ENCODE measurements at places on chromosomes 7 and 10.

GRCh38 chr10:63208986-63209385 is 75.9 kb downstream of the NRBF2 start:
- DNase-seq = no peak

- no peak for DNase-seq
Measured at GRCh38 chr7:135729230-135729629, 1.2 kb upstream of the SLC13A4 start.

DNA sequence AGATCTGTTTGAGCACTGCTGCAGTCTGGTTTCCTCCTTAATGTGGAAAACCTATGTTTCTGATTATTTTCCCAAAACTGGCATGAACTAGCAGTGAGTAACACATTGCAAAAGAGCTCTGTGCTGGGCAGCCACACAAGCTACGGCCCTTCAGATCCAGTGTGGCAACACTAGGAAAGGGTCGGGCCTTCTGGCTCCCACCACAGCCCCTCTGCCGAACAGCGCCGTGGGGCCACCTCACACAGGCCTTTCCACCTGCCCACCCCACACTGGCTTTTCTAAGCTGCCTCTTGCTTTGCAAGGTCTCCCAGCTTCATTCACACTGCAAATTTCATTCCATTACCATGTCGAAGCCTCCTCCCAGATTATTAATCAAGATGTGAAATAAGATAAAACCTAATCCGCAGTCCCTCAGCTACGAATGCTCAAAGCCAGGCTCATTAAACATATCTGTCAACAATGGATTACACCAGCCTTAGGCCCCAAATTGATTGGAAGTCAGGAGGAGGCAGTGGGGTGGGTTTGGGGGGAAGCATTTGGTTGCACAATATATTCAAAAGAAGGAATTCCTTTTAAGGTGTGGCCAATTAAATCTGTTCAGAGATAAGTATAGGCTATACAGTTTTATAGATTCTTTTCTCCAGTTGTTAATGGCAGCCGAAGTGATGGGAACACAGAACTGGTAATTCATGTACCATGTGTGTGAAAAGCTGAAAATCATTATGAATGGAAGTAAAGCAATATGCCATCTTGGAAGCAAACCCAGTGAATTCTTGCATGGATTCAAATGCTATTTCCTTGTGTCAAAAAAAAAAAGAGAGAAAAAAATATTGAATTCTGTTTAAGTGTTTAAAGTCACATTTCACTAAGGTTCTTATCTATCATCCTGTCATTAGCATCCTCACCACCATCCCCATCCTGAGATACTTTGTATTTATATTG is 223.7 kb downstream of the MTERF1 start:
- no peak for DNase-seq

DNA sequence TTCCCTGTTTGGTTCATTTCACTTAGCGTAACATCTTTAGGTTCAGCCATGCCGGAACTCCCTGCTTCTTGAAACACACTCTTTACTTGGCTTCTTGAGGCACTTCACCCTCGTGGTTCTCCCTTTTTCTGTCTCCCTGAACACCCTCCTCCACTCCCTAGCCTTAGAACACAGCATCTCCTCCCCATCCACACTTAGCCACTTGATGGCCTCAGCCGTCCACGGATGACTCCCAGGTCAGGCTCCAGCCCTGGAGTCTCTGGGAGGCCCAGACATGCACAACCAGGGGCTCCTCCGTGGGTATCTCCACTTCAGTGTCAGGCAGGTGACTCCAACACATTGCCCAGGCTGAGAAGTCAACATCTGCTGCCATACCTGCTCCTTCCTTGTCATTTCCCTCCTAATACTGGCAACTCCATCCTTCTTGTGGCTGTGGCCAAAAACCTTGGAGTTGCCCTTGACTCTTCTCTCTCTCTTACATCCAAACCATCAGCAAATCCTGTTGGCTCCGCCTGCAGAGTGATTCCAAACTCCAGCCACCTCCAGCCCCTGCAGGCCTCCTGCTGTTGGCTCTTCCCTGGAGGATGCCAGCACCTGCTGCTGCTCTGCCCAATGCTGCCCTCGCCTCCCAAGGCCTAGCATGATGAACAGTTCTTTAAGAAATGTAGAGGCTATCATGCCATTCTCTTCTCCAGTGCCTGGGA is 8.4 kb upstream of the INMT start:
- no peak for DNase-seq

GRCh38 chr10:115355162-115355760 is 262.1 kb downstream of the ATRNL1 start:
- DNase-seq = no peak

GRCh38 chr7:35257251-35258124 is 3.6 kb upstream of the TBX20 start:
- DNase-seq = no peak

- no peak for DNase-seq
Measured at GRCh38 chr10:96863922-96864543, 31.9 kb downstream of the LCOR start.

GRCh38 chr10:31897506-31897905 is 31.1 kb downstream of the ARHGAP12 start:
- DNase-seq = no peak

- DNase-seq = no peak
Measured at GRCh38 chr7:157129200-157129599, 9.5 kb upstream of the UBE3C start.

DNA sequence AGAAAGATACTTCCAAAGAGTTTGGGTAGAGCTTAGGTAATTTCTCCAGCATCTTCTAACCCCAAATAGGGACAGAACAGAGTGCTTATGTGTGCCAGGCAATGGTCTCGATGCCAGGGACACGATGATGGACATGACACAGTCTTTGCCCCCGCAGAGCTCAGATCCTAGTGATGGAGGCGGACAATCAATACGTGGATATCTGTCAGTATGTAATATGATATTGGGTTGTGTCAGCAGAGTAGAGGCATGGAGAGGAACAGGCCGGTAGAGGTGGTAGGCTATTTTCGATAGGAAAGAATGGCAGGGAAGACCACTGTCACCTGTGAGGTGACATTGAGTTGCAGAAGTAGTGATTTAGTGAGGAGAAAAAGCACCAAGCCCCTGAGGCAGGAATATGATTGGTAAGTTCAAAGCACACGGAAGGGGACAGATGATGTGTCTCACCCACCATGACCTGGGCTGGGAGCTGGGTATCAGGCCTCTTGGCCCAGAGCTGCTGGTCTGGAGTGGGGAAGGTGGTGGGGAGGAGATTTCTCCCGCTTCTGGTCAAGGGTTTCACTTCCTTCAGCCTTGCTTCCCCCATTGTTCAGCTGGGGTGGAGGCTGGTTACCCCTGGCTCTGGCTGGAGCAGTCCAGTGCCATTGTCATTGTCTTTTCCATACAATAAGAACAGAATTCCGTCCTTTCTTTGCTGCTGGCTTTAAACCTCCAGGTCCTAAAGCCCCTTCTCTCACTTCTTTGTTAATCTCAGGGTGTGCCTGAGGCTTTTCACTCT is 36.0 kb upstream of the SRGN start:
- DNase-seq = no peak

GRCh38 chr7:134695321-134695860 is 48.7 kb downstream of the BPGM start:
- DNase-seq = no peak

DNA sequence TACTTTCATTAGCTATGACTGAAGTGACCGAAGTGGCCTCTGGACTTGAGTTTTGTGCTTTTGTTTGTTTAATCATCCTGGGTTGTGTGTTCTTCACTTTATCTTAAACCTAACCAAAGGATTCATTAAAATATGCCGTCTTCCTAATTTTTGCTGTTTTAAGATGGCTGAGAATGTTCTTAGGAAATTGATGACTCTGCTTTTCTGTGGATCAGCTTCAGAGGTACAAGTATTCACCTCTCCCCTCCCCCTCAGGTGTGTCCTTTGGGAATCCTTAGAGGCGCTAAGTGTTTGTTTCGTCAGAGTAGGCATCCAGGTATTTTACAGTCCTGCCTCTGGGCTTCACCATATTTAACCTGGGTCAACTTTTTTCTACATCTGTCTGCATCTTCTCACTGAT is 1.1 kb downstream of the CCDC126 start:
- DNase-seq = no peak

DNA sequence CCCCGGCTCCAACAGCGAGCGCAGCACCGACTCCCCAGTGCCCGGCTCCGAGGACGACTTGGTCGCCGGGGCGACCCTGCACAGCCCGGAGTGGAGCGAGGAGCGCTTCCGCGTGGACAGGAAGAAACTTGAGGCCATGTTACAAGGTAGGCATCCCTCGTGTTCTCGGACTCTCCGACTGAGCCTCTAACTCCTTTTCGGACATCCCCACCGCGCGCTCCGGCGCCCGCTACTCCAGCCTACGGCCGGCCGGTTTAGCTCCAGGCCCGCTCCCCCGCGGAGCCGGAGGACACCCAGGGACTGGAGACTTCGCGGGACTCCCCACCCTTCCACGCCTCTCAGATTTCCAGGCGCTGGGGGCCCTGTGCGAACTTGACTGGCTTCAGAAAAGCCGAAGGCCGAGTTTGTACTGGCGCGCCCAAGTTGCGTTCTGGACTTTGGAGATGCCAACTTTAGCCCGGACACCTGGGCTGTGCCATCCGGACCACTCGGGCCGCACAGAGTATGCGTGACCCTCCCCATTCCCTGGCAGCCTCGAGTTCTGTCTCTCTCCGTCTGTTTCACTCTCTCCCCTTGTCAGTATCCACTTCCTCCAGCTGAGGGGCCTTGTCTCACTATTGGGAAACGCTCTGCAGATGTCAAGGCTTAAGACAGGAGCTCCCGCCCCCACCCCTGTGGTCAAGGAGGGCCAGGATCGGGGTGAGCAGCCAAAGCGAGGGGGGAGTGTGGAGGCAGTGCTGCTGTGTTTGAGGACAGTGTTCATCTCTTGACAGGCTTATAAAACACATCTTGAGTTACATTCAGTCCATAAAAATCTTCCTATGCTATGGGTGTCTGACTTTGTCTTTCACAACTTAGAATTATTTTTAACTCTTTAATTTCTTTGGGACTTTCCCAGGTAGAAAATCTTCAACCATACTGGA is 777 bp downstream of the BICC1 start:
- DNase-seq = no peak

DNA sequence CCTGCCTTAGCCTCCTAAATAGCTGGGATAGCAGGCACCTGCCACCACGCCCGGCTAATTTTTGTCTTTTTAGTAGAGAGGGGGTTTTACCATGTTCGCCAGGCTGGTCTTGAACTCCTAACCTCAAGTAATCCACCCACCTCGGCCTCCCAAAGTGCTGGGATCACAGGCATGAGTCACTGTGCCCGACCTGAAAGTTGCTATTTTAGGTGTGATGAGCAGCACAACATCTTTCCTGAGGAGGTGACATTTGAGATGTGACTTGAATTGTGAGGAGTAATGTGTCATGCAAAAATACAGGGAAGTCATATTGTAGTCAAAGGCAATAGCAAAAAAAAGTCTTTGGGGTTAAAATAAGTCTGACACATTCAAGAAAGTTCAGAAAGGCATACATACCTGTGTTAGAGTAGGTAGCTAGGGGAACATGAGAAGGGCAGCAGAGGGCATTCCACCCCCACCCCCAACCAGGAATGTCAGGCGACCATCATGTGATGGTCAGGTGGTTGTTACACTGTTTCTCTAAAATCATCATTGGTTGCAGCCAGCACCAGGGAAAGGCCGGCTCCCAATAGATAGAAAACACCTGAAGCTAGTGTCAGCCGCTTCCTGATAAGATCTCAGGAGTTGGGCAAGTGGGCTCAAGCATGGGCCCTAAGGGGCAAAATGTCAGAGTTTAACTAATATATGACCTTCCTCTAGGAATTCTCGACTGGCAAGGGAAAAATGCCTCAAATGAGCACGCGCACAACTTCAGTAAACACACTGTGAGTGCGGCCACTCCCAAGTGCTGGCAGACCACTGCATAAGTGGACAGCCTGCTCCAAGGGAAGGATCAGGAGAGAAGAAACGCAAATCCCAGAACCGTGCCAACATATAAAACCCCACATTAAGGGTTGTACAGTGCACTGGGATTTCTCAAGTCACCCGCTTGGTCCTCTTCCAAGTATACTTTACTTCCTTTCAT is at the start of gene TACC2:
TSS of gene TACC2 (plus strand) at position 803 of the 964 bp plus-strand sequence. CDS start 32,819 bp downstream, outside the sequence.
- no peak for DNase-seq

- DNase-seq = no peak
Measured at GRCh38 chr7:144023171-144023827, 23.2 kb downstream of the OR6B1 start.

DNA sequence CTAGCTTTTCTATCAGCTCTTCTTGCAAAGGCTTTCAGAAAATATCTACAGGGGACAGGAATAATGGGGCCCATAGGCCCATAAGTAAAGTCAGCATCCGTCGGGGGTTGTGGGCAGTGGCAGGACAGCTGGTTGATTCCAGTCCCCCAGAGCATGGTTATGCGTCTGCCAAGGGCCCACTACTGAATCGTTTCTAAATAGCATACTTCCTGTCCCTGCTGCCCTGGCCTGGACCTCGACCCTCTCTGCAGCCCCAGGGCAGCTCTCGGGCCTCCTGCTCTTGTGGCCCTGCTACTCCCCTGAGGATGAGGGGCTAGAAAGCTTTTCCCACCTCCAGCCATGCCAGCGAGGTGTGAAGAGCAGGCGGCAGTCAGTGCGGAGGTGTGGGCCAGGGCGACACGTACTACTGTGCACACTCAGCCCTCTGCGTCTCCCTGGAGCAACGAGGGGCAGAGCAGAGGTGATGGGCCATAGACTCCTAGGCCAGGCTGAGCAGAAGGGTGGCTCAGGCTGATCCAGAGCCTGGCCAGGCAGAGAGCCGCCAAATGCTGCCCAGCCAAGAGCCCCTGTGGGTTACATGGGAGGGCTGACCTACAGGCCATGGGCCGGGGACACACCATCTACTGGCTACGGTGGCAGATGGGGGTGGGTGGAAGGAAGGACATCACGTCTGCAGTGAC is 4.7 kb upstream of the OPN4 start:
- DNase-seq = no peak

GRCh38 chr10:97921581-97922021 is 72.0 kb downstream of the GOLGA7B start:
- no peak for DNase-seq

DNA sequence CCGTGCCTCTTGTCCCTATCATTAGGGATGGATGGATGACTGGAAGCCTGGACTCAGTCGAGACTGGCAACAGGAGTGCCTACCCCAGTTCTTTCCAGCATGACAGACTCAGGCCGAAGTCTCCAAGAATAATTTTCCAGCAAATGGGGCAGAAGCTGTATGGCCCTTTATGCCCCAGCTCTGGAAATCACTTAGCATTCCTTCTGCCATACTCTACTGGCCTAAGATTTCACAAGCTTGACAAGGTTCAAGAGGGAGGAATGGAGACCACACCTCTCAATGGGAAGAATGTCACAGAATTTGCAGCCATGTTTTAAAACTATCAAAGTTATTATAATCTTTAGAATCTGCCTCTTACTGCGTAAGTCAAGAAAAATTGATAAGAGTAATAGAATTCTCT is 39.0 kb upstream of the RTKN2 start:
- DNase-seq = no peak

DNA sequence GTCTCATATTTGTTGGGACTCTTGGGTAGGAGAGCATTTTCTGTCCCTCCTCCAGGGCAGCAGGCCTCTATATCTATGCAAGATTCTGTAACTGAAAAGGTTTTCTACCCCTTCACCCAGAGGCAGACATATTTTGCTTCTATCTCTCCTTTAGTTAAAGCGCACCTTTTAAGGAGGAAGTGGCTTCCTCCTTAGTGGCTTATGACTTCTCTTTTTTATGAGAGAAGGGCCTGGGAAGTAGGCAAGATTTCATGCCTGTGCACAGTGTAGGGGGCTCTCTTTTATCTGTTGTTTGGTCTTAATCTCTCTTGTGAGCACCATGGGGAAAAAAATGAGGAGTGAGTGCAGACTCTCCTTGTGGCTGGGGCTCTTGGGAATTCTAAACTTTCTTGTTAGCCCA is 122.1 kb downstream of the LRMDA start:
- no peak for DNase-seq

Data from activated effector memory CD4-positive, alpha-beta T cell treated with Interleukin-2 at 50 U/mL for 16 hours (primary cell).